ENCODE measurements at places on chromosomes 7 and 10.

GRCh38 chr7:139104091-139104450 lies 5.4 kb downstream of the ZC3HAV1 start:
- no peak for DNase-seq

- DNase-seq = no peak
Observed at GRCh38 chr7:109549471-109550193, 980.0 kb downstream of the DNAJB9 start.

DNA sequence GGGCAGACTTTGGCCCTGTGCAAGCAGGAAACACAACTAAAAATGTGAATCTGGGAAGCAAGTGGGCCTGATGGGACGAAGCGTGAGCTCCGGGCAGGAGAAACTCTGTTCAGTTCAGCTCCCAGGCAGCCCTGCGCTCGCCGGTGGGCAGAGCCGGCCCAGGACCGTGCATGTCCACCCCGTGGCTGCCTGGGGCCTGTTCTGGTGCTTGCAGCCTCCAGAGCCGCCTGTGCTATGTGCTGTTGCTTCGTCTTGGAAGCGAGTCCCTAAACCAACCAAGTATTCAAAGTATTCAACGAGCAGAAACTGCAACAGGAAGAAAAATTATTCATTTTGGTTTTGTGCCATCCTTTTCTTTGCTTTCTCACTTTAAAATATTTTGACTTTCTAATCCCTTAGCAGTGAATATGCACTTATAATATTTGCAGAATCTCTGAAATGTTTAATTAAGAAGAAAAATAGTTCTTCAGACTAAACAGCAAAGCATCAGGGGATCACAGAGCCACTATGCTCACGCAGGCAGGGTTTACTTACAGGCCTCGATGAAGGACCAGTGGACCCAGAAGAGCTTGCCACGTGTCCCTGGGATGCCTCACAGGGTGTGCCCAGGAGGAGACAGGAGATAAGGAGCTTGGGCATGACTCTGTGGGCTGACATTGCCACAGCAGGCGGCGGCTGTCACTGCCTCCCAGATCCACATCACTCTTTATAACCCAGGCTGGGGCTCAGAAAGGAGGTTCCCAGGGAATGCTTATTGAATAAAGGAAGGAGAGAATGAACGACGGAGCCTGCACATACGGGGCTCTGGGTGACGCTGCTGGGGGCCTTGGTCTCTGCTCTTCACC lies 45.6 kb downstream of the VIPR2 start:
- DNase-seq = no peak

DNA sequence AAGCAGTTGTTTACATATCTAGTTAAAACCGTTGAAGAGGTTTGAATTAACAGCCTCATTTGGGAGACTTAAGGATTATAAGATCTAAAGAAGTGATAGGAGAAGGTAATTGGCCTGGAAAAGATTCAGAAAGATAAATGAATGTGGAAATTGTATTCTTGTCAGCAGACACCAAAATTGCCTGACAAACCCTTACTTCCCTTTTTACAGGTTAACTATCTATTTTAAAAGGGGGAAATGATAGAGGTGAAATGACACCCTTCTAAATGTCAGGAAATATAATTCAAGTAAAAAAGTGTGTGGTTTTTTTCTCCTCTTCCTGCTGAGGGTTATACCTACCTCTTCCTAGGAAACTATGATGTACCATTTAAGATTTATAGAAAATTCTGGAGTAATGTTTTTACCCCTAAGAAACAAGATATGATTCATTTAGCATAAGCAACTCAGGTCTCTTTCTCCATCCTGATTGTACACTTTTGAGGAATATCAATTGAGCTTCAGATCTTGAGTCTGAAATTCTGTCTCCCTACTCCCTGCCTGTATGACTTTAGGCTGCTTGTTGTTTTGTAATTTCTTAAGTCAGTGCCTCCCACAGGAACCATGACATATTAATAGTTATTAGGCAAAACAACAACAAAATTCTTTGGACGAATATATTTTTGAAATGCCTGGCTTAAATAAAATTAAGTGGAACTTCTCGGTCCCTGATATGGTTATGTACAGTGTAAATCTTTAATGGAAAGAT lies 250.4 kb downstream of the RNLS start:
- DNase-seq = no peak

DNA sequence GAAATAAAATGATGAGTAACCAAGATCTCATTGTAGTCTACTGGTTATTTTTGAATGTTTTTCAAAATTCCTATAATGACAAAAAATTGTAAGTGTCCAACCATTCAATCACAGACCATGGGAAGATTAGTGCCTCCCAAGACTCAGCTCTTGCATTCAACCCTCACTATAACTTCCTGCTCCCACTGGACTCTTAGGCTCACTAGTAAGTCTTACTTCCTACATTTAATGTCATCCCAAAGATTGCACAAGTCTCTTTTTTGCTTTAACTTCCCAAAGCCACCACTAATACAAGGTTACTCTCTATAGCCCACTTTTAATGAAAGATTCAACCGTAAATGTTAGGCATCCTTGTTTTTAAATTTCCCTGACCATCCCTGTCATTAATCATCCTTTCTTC lies 111.9 kb upstream of the NRBF2 start:
- no peak for DNase-seq

DNA sequence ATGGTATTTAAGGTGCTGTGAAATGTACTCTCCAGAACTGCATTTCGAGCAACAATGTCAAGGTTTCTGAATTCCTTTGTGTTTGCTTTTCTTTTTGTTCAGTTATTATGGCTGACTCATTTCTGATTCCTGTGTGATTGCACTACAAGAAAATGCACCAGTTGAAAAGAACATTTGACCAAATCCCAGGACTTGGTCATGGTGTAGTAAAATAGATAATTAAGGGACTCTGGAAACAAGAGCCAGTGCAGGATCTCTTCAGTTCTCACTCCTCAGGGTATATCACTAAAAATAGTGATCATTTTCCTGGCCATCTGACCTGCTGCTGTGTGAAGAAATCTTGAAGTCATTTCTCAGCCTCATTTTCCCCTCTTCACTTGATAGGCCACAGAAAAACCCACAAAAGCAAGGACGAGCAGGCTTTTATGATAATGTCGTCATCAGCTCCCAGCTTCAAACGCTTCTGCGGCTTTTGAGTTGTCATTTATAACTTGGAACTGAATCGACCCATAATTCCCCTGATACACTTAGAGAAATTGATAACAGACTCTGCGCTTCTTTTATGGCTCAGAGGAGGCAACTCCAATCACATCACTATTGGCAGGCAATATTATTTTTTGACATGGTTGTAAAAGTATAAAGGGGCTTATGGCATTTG lies 274.7 kb downstream of the HDAC9 start:
- DNase-seq = no peak

GRCh38 chr7:11163220-11163619 lies 189.5 kb downstream of the PHF14 start:
- no peak for DNase-seq

DNA sequence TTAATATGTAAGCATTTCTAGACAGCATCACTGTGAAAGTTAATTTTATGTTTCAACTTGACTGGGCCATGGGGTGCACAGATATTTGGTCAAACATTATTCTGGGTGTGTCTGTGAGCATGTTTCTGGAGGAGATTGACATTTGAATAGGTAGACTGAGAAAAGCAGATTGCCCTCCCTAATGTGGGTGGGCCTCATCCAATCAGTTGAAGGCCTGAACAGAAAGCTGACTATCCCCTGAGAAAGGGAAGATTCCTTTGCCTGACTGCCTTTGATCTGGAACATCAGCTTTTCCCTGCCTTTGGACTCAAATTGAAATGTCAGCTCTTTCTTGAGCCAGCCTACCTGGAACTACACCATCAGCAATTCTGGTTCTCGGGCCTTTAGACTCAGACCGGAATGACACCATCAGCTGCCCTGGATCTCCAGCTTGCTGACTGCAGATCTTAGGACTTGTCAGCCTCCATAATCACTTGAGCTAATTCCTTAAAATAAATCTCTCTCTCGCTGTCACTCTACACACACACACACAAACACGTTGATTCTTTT lies 5.7 kb upstream of the RPP30 start:
- no peak for DNase-seq

- no peak for DNase-seq
Observed at GRCh38 chr7:7324698-7325097, 142.4 kb downstream of the C1GALT1 start.

- no peak for DNase-seq
Observed at GRCh38 chr10:69961881-69962745, 90.5 kb upstream of the MACROH2A2 start.

DNA sequence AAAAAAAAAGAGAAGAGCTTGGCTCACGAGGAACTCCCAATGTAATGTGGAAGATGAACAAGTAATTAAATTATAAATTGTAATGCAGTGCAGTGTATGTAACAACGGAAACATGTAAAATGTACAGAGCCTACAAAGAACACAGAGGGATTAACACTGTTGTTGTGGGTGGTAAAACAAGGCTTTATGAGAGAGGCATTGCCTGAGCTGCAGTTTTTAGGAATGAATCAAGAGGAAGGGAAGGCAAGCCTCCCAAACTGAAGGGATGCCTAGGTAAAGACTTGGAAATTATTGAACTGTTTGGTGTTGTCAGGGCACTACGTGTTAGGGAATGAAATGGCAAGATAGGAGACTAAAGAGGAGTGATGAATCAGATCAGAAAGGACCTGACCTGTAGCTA lies 213.7 kb downstream of the HTR7 start:
- no peak for DNase-seq

- no peak for DNase-seq
Observed at GRCh38 chr7:51129527-51130472, 186.8 kb downstream of the COBL start.

- DNase-seq = no peak
Observed at GRCh38 chr7:23956772-23957576, 247.0 kb downstream of the STK31 start.

DNA sequence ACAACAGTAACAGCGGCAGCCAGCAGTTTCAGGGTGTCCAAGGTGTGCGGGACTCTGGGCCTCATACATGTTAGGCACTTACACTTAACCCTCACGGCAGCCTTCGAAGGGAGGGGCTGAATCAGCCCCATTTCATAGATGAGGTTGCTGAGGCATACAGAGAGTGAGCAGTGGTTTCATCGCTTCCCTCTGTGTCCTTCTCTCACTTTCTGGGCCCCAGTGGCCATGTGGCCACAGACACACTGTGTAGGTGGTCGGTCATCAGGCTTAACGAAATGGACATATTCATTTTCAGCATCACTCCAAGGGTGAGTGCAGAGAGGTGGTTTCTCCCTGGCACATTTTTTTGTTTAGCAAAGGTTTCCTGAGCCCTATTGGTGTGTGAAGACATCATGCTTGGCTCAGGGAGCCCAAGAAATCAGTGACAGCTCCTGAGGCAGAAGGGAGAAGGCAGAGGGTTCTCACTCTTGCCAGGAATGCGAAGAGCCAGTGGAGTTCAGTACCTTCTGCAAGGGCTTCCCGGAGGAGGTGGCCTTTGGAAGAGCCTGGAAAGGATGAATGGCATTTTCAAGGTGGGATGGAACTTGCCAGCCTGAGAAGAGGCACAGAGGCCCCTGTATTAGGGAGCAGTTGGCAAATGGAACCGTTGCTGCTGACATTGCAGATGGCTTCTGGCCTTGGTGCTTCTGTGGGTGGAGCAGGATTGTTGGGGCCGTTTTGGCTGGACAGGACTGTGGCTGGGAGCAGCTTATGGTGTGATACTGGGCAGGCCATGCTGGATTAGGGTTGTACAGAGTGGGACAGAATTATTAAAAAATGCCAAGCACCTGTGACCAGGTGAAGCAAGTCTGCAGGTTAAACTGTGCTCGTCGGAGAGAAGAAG lies 61.7 kb upstream of the PPIF start:
- peak; percentile 91 for DNase-seq

- no peak for DNase-seq
Observed at GRCh38 chr10:132655735-132656134, 118.1 kb downstream of the INPP5A start.

DNA sequence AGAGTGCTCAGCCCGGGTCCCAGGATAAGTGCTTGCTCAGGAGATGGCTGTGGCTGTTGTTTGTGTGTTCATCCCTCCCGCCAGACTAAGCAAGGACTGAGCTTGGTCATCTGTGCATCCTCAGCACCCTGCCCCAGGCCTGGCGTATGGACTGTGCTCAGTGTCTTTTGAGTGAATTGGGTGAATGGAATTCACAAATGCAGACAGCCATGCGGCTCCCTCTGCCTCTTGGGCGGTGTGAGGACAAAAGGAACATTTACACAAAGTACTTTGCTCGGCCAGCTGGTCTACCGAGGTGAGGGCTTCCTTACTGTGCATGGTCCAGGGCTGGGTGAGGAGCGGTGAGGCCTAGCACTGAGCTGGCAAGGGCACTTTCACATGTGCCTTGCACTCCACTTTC lies 120.2 kb downstream of the CDH23 start:
- DNase-seq = no peak

GRCh38 chr10:2703953-2704352 lies 363.4 kb upstream of the PFKP start:
- DNase-seq = no peak

DNA sequence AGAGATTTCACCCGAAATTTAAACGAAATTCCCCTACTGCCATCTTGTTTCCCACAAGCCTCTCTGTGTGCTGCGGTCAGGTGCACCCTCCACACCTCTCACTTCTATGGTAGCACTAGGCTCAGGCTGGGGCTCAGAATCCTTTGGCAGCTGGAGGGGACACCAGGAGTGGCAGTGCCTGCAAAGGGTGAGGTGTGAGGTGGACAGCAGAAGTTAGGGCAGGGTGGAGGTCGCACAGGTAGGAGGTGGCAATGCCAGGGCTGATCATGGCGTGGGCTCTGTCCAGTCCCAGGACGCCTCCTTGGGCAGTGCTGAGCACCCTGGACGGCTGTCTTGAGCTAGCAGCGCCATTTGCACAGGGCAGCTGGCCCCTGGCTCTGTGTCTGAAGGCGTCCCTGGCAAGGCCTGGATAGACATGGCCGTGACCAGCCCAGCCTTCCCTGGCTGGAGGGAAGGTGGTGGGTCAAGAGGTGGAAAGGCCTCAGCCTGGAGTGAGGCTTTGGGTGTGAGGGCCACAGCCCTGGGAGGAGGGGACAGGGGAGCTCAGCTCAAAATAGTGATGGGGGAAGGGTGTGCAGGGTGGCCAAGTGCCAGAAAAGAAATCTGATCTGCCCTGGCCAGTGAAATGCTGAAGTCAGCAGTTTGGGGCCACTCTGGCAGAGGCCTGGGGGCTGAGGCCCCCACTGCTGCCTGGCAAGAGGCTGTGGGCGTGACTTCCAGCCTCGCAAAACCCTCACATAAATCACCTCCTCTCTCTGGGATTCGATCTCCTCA lies 40.0 kb downstream of the ZCCHC24 start:
- no peak for DNase-seq

GRCh38 chr7:154628556-154628955 lies 374.4 kb downstream of the PAXIP1 start:
- DNase-seq = no peak
